ENCODE measurements at places on chromosomes 1 and 21. TPM values are rescaled to one million over a fixed set of nuclear protein-coding genes. Genes with fewer than 3 reads are reported as not detected.

The CYYR1 gene
- 8.9 TPM for total RNA-seq

The LAX1 gene
- total RNA-seq = 1.2 TPM

The CORT gene
- total RNA-seq = not detected

The EXOSC10 gene
- 56.2 TPM for total RNA-seq

The USP21 gene
- 27.6 TPM for total RNA-seq

The COL8A2 gene
- 47.9 TPM for total RNA-seq

The AK2 gene
- 90.1 TPM for total RNA-seq

The CELSR2 gene
- 5.8 TPM for total RNA-seq

The MCOLN3 gene
- total RNA-seq = 2.2 TPM
